T-helper 17 cell (primary cell): ENCODE measurements at places on chromosomes 3 and 15.

GRCh38 chr3:93906245-93906644 is 67.5 kb downstream of the PROS1 start:
- DNase-seq, result no peak

DNA sequence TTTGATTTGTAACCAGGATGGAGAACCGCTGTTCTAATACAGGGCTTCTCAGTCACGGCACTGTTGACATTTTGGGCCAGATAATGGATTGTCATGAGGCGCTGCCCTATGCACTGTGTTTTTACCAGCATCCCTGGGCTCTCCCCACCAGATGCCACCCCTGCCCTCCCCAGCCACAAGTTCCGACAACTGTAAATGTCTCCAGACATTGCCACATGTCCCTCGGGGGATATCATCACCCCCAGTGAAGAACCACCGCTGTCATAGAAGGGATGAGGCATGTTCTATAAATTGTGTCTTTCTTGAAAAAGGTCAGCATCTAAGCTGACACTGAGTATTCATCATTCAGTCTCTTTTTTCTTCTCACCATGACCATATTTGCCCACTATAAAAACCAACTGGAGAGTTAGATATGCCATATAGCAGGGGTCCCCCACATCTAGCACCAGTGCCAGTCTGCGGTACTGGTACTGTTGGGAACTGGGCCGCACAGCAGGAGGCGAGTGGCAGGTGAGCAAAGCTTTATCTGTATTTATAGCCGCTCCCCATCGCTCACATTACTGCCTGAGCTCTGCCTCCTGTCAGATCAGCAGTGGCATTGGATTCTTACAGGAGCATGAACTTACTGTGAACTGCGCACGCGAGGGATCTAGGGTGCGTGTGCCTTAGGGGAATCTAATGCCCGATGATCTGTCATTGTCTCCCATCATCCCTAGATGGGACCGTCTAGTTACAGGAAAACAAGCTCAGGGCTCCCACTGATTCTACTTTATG is 260.5 kb upstream of the ST8SIA2 start:
- no peak for DNase-seq

GRCh38 chr3:185928496-185928895 is 9.3 kb downstream of the TRA2B start:
- no peak for DNase-seq

DNA sequence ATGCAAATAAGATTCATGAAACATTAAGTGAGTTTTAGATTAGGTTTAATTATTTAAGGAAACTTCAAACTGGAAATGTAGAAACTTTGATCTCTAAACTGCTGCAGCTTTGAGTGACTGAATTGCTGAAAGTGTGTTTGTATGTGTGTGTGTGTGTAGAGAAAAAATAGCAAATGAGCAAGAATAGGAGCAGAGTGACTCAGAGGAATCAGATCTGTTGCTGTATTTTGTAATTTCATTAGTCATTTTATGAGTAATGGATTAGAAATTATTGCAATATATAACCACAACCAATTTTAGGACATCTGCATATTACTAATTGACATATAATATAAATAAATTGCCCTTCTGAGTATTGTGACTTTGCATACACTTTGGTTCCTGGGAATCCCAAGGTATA is 52.8 kb upstream of the SLC9A9 start:
- no peak for DNase-seq

DNA sequence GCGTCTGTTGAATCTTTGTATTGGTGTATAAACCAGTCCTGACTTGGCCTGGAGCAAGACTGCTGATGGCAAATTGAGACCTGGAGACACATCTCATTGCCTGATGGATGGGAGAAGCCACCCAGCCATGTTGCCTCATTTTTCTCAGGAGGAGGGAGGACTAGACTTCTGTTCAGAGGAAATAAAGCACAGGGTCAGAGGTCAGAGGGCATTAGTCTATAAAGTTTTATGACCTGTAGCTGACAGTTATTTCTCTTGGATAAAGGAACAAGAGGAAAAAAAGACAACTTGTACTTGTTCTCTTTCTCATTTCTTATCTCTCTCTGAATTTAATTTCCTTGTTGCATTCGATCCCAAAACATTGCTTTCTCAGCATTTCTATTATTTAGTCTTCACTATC is 775.9 kb downstream of the SQOR start:
- no peak for DNase-seq
